A172 (cell line): ENCODE measurements at places on chromosomes 4 and X. TPM values are rescaled to one million over a fixed set of nuclear protein-coding genes. Genes with fewer than 3 reads are reported as not detected.

Gene CLGN
- total RNA-seq, result 0.53 and 1.3 TPM in 2 replicates

Gene FTSJ1
- total RNA-seq, result 110 and 113 TPM in 2 replicates

Gene KCNE5
- not detected in 2 replicates for total RNA-seq

Gene S100G
- total RNA-seq, result not detected in 2 replicates

Gene HEPH
- total RNA-seq, result not detected in 2 replicates

Gene ADGRG2
- 5.8 and 6.5 TPM in 2 replicates for total RNA-seq

Gene PPEF1
- total RNA-seq, result 0.05 TPM in 1 of 2 replicates, not detected in the other

Gene CLIC2
- total RNA-seq, result 2.6 and 4.8 TPM in 2 replicates

Gene TXLNG
- total RNA-seq, result 14.7 and 21.1 TPM in 2 replicates

Gene SLC10A3
- 51.9 and 63.9 TPM in 2 replicates for total RNA-seq

Gene NHS
- 3.0 and 3.1 TPM in 2 replicates for total RNA-seq

Gene BMPR1B
- 0.05 TPM in 1 of 2 replicates, not detected in the other for total RNA-seq

Gene ZIC3
- not detected in 2 replicates for total RNA-seq

Gene SCRG1
- not detected in 2 replicates for total RNA-seq

Gene EPGN
- total RNA-seq, result not detected in 2 replicates

Gene AKAP14
- not detected in 2 replicates for total RNA-seq

Gene FOXP3
- total RNA-seq, result not detected in 2 replicates

Gene TMPRSS11D
- total RNA-seq, result not detected in 2 replicates

Gene ATG4A
- total RNA-seq, result 7.6 and 9.0 TPM in 2 replicates

Gene UGT2B17
- total RNA-seq, result not detected in 2 replicates

Gene RNF128
- not detected in 2 replicates for total RNA-seq

Gene SPANXA2
- 1.2 and 2.1 TPM in 2 replicates for total RNA-seq

Gene WAS
- total RNA-seq, result 0.62 and 3.6 TPM in 2 replicates

Gene AMTN
- 17.4 and 29.6 TPM in 2 replicates for total RNA-seq

Gene MAGEE1
- 3.5 and 4.2 TPM in 2 replicates for total RNA-seq

Gene PDE5A
- 7.0 and 9.9 TPM in 2 replicates for total RNA-seq
